ENCODE measurements at places on chromosomes 3 and 15.
A peak's percentile ranks its signal among the peaks of the same experiment; 100 is the strongest.

DNA sequence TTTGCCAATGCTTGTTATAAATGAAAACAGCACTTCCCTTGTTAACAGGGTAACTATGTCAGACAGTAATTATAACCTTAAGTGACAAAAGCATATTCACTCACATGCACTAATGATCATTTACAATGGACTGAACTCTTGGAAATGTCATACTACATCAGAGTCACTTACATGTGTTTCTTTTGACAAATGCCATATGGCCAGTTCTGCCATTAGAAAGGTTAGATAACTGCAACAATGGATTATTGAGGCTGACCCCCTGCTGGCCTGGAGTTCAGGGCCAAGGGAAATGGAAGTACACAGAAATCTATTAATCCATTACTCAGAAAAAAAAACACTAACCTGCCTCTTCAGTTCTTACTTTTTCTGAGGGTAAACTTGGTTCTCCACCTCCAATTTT lies 313.4 kb downstream of the CNTN3 start:
- no peak for DNase-seq

GRCh38 chr3:111282024-111282423 lies 210.4 kb downstream of the NECTIN3 start:
- no peak for DNase-seq

- DNase-seq, result no peak
These were observed 266.0 kb downstream of the KCNMB2 start for GRCh38 chr3:178802259-178802658.

- DNase-seq, result no peak
These were observed 142.9 kb downstream of the LRRK1 start for GRCh38 chr15:101062063-101062462.

- no peak for DNase-seq
These were observed 276.7 kb downstream of the ROBO1 start for GRCh38 chr3:79491029-79491641.

DNA sequence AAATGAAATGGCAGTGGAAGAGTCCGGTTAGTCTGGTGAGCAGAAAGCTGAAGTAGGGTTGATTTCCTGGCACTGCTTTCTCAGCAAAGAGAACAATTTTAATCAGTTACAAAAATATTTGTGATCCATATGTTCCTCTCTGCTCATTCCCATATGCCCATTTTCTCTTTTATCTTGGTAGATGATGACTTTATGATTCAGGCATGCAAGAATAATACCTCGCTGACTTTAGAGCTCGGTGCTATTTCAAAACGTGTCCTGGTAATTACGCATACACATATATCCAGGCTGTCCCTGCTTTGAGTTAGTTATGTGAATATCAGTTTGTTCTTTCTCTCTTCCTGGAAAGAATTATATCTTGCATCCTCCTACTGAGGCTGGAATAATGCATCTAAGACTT lies 38.5 kb downstream of the ARPP21 start:
- no peak for DNase-seq

DNA sequence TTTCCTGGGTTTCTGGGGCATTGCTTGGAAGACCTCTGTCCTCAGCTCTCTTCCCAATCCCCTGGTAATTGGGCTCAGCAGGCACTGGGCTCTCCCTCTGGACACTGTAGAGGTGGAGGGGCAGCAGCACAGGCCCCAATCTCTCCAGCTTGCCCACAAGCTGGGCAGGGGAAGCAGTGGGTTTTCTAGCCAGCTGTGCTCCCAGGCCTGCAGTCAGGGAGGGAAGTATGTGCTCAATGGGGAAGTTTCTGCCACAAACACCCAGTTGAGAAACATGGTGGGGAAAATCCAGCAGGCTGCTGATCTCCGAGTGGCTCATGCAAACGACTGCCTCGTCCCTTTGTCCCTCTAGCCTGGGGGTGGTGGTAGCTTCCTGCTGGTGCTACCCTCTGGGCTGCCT lies 12.8 kb upstream of the RFT1 start:
- no peak for DNase-seq

DNA sequence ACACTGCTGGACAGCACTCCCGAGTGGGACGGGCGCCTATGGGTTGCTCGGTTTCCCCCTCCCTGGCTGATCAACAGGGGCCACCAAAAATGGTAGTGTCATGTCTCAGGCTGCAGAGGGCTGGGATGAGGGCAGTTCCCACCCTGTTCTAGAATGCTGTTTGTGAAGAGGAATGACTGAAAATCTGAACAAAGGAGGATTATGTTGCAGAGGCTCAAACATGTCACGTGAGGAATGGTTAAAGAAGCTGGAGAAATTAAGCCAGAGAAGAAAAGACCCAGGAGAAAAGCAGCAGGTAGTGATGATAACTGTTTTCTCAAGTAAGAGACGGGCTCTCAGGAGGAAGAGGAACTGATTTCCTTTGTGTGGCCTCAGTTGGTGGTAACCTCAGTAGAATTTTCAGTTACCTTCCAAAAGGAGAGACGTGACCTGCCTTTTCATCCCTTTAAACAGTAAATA lies 10.4 kb downstream of the SPG21 start:
- no peak for DNase-seq

DNA sequence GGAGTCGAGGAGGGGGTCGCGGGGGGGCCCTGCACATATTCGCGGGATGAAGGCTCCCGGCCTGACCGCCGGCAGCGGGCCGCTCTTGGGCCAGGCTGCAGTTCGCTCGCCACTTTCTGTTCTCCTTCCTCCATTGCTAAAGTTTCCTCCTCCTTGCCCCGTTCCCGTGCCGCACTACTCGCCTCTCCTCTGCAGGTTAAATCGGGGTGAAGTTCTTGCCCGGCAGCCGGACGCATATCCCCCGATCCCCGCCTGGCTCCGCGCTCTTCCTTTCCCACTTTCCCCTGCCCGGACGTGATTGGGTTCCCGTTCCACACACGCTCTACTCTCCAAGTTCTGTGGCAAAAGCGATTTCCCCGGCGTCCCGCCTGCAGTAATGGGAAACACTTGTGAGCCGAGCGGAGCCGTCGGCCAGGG lies 556 bp downstream of the CRYBG3 start:
- DNase-seq, result peak; percentile 32

DNA sequence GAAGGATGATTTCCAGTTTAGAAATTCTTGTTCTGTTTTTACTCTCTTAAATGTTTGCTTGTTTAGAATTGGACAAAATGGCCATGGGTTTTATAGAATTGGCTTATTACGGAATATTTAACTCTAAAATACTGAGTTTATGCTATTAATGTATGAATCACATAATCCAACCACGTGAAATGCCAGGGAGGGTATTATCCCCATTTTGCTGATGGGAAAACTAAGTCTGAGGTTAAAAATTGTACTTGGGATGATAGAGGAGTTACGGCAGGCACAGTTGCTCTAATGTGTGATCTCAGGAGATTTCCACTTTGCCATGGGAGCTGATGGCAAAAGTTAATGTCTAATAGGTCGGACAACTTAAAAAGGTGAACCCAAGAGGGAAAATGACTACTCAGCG lies 194.4 kb downstream of the ITPR1 start:
- no peak for DNase-seq

GRCh38 chr3:156216852-156217251 lies 96.5 kb downstream of the KCNAB1 start:
- no peak for DNase-seq

DNA sequence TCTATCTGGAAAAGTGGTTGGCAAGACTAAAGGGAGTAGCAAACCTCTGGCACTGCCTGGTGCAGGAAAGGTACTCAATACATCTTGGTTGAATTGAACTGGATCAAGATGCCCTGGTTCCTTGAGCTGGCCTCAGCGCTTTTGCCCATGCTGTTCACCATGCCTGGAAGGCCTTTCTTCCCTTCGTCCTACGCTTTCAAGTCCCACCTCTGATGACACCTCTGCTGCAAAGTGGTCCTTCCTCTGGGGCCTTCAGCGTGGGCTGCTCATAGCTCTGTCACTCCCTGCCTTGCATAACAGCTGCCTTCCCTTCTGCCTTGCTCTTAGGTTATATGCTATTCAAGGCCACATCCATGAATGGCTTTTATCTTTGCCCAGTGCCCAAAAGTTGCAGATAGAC lies 23.0 kb downstream of the ITGA11 start:
- no peak for DNase-seq

DNA sequence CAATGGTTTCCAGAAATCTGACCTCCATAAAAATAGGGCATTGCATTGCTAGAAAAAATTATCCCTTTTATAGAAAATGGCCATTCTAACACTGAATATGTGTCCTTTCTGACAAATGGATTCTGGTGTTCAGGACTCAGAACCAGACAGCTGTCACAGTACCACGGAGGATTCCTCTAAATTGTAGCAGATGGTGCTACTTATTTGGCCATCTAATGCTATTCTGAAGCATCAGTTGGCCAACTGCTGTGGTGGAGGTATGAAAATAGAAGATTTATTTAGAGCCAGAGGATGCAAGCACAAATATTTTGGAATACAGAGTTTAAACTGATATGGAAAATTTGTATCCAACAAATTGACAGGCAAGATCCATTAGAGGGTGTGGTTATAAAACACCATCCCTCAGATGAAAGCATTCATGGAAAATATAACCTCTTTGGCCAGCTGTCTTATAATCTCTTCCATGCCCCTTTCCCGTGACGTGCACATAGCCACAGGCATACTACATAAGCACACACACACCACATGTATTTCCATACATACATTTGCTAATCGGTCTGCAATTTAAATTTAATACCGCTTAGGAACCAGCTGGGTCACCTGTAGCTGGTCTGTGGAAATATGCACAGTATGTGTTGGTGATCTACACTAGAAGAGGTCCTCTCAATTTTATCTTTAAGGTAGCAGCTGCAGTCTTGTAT lies 302.7 kb upstream of the KCNMB2 start:
- no peak for DNase-seq

DNA sequence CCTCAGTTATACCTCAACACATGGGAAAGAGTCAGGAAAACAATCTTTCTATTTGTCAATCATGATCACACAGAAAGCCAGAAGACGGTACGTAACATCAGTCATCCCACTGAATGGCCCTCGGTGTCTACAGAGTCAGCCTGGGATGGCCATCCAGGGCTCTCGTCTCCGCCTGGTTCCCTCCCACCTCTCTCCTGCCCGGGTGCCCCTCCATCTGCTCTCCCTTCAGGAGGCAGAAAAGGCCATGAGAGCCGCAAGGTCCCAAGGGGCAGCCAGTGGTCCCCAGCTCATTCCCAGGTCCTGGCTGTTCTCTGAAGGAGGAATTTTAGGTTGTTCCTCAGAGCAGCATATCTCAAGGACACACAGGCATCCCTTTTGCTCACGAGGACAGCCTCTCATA lies 4.4 kb upstream of the LRRC15 start:
- DNase-seq, result no peak

- DNase-seq, result no peak
These were observed 65.0 kb downstream of the IFT57 start for GRCh38 chr3:108157273-108157672.

DNA sequence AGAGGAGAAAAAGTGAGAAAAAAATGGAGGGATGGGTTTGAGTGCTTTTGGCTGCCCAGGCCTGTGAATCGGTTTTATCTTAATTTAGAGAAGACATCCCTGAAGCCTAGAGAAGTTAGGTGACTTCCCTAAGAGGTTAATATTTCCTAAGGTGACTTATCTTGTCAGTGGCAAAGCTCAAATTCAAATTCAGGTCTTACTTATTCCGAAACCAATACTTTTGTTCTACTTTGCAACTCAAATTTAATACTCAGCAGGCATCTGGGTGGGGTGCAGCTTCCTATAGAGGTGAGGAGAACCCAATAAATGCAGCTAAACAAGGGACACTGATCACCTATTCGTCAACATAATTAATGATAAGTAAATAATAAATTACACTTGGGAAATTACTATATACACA lies 54.9 kb upstream of the MYRIP start:
- no peak for DNase-seq

- DNase-seq, result no peak
These were observed 13.3 kb downstream of the SH2D7 start for GRCh38 chr15:78105476-78106241.

GRCh38 chr3:50249457-50249856 lies 13.5 kb downstream of the GNAI2 start:
- no peak for DNase-seq

DNA sequence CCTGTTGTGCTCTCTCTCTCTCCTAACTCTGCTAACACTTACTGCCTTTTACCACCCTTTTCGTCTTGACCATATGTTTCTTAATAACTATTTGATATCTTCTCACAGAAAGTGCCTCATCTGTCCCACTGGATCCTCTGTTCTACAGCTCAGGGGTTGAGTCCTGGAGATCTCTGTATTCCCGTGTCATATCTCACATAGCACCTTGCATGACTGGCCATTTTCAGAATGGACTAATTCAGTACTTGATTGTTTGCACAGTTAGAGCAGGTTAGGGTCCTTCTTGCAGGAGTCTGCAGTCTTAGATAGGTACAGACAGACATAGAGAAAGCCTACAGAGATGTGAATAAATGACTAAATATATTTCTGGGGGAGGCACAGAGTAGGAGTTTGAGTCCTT lies 20.9 kb downstream of the HACD3 start:
- no peak for DNase-seq

DNA sequence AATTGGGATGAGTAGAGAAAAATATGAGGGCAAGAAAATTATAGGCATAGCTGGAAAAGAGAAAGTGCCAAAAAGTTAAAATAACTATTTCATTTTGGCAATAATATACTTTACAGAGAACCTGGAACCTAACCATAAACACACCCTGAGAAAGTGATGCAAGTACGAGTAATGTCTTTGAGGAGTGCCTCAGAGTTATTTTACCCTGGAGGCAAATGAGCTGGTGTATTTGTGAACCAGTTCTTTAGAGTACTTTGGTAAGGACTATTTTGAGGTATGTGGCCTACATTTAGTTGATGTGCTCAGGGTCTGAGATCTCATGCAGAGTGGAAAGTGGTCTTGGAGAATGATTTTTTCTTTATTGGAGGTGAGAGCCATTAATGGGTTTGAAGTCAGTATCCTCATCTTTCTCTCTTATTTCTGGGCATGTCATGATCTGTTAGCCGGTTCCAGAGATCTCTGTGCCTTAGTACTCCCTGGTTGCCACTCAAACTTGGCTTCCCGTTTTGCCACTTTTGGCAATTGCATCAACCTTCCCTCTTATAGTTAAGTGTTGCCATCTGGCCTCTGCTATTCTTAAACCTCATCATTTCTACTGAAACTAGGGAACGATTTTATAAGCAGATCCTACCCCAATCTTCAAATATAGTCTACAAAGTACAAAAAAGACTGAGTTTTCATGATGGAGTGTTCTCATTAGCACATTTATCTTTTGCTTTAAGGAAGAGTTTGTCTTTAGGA lies 145.7 kb downstream of the EPHA6 start:
- no peak for DNase-seq

GRCh38 chr15:69784798-69785566 lies 312.7 kb downstream of the TLE3 start:
- no peak for DNase-seq

- no peak for DNase-seq
These were observed 58.9 kb downstream of the LMCD1 start for GRCh38 chr3:8560366-8561007.

Data from HFF-Myc (cell line).